ENCODE measurements at places on chromosomes 5 and 9. TPM values are rescaled to one million over a fixed set of nuclear protein-coding genes. Genes with fewer than 3 reads are reported as not detected.

The GABRP gene
- total RNA-seq, result 1,278 TPM

The GCNT4 gene
- total RNA-seq, result 4.5 TPM

The PDE6A gene
- total RNA-seq, result not detected

The PCDHA6 gene
- 1.2 TPM for total RNA-seq

The CDH18 gene
- not detected for total RNA-seq

The TAF1L gene
- not detected for total RNA-seq

The CLIC3 gene
- total RNA-seq, result 0.91 TPM

The MLLT3 gene
- total RNA-seq, result 23.1 TPM

Measured in Calu3 (cell line).